ENCODE measurements at places on chromosomes 2 and 18. TPM values are rescaled to one million over a fixed set of nuclear protein-coding genes. Genes with fewer than 3 reads are reported as not detected.

Gene DSEL
- not detected for total RNA-seq

DNA sequence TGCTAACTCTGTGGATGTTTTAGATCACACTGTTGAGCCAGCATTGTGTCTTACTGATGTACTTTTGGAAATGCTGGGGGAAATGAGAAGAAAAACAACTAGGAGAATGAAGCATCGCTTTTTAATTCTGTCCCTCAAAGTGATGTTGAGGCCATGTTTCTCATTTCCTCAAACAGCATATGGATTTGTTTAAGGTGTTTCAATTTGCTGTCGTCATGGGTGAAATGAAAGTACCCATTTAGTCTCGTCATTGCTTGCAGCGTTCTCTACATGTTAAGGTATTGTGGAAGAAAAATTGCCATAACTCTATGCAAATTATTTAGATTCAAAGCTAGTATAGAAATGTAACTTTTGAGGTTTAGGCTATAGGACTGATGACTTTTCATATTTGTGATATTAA lies 151.3 kb downstream of the KCTD1 start:
- DNase-seq: no peak

DNA sequence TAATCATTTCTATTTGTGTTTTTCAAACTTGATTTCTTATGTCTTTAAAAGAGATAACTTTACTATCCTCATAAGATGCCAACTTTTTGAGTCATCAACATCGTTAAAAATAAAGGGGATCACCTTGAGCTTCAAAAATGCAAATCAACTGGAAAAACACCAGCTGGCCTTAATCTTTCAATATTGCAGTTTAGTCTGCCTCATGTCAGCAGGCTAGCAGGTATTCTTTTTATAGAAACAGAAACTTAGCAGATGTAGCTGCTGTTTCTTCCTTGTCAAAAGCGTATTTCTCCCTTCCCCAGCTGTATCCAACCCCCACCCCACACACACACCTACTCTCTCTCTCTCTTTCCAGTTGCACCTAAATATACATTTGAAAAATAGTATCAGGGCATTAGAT lies 154.1 kb upstream of the ZNF804A start:
- DNase-seq: no peak

Gene KIAA2012
- not detected for total RNA-seq

Gene SPDYA
- 1.8 TPM for total RNA-seq

DNA sequence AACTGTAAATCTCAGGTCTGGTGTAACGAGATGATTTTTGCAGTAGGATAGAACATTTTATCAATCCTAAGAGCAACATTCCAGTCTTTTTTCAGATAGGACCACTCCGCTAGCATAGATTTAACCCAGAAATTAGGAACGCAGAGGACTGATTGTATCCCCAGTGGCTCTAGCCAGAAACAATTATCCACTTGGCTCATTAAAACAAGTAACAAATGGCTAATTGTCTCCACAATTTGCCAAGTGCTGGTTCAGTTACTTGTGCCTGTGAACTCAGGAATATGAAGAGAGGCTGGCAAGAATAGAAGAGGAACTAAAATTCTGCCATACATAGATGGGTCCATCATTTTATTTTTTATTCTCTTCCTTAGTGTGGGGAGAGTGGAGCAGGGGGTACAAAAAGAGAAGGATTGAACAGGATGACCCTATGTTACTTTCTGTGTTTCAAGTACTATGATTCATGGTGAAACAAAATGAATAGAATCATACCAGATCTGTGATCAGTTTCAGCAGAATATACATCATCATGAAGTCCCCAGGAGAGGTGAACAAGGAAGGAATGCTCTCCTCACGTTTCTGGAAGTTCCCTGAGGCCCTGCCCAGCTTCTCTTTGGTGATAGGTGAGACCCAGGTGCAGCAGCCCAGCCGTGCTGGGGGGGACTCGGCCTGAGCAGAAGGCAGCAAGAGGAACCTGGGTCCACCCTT lies 121.6 kb downstream of the ARL4C start:
- no peak for DNase-seq

DNA sequence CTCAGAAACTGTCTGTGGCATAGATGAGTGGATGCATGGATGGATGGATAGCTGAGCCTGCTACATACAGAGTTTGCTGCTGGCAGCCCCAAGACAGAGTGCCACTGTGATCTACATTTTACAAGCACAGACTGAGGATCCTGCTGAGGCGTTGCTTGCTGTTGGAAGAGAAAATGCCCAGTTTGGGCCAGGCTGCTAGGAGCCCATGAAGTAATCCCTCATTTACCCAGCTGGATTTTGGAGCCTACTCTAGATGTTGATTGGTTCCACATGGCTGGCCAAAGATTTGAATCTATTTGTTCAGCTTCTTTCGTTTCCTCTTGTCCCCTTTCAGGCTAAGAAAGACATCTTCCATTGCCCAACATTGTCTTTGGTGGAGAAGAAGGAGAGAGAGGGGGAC lies 261.3 kb downstream of the CLIP4 start:
- no peak for DNase-seq

Gene NRP2
- 3.0 TPM for total RNA-seq

- no peak for DNase-seq
Observed at GRCh38 chr18:58937887-58938267, 73.2 kb downstream of the ZNF532 start.

Gene ANKRD30BL
- total RNA-seq: not detected

Gene AP1S3
- total RNA-seq: 1.8 TPM

DNA sequence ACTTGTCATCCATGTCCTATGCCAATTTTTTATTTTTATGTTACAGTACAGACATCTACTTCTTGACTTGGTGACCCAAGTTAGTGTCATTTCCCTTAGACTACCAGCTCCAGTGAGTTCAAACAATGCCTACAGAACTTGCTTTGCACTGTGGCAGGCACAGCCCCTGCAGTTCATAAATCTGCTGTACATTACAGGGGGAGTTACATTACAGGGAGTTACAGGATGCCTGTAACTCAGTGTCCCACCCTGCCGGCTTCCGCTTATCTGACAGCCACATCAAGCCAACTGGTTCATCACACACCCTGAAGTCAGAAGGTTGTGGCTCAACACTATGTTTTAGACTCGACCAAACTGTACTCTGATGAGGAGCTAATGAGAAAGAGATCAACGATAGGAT lies 7.8 kb upstream of the NPAS2 start:
- DNase-seq: no peak

Gene MC5R
- total RNA-seq: not detected

Gene CHST10
- total RNA-seq: 7.3 TPM

GRCh38 chr2:37394796-37395555 lies 50.5 kb downstream of the QPCT start:
- DNase-seq: no peak

Gene SERPINB13
- total RNA-seq: not detected

DNA sequence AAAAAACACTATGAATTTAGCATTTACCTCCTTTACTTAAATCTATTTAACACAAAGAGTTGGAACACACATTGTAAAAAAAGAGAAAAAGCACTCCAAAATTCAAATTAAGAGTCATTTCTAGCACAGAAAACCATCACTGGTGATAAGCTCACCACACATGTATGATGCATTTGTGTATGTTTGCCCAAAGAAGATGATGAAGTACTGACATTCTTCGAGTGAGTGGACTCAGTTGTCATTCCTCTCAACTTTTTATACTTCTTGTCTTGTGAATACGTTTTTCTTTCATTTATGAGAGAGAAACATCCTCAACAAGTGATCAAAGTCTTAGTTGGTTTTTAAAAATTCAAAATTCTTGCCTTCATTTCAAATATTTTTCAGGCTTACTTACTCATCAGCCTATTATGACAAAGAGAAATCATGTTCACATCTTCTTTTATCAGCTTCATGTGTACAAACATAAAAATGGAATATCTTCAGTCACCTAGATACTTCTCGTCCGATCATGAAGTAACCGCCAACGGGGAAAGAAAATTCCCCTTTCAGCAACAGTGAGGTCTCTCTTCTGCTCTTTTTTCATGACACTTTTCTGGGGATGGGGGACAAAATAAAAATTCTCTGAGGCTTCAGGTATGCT lies 1.5 kb downstream of the DSEL start:
- DNase-seq: no peak

Gene CLIP4
- total RNA-seq: 27.7 TPM

DNA sequence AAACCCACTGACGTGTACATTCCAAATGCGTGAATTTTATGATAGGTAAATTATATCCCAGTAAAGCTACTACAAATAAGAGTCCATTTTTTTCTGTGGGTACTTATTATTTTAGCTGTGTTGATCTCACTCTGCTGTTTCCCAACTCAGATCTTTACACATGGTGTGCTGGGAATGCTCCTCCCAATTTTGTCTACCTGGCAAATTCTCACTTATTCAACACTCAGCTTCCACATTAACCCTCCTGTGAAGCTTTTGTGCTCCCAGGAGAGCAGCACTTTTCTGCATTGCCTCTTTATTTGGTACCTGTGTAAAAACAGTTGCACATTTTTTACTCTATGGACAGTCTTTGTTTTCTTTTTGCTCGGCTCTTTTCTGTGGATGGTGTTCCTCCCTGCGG lies 38.6 kb upstream of the ATP5MC3 start:
- DNase-seq: no peak

DNA sequence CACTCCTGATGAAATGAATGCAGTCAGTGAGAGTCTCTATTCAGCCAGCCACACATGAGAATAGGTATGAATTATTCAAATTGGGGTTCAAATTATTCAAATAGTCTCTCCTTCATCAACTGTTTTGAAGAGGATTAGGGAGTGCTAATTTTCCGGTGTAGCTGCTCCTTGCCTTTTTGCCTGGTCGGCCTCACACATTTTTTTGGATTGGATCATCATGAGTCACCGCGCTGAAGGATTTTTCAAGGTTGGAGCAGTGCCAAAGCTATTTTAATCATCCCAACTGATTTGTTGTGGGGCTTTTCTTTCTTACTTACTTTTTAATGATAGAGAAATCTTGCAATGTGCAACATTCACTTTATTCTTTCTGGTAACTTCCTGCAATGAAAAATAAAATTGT lies 2.4 kb upstream of the DTNA start:
- DNase-seq: no peak

- peak; percentile 66 for DNase-seq
Observed at GRCh38 chr2:55718165-55719008, 24.7 kb upstream of the PNPT1 start.

- DNase-seq: no peak
Observed at GRCh38 chr18:49717617-49718016, 95.7 kb downstream of the ACAA2 start.

Gene CYP26B1
- not detected for total RNA-seq

GRCh38 chr2:177396703-177397460 lies 4.3 kb downstream of the AGPS start:
- no peak for DNase-seq

DNA sequence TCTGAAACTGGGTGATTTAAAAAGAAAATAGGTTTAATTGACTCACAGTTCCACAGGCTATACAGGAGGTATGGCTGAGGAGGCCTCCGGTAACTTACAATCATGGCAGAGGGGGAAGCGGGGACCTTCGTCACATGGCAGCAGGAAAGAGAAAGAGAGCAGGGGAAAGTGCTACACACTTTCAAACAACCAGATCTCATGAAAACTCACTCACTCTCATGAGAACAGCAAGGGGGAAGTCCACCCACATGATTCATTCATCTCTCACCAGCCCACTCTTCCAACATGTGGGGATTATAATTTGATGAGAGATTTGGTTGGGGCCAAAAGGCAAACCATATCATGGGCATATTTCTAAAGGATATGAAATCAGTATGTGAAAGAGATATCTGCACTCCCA lies 12.0 kb upstream of the ARHGAP15 start:
- no peak for DNase-seq

- no peak for DNase-seq
Observed at GRCh38 chr2:226873051-226873620, 37.3 kb downstream of the RHBDD1 start.

DNA sequence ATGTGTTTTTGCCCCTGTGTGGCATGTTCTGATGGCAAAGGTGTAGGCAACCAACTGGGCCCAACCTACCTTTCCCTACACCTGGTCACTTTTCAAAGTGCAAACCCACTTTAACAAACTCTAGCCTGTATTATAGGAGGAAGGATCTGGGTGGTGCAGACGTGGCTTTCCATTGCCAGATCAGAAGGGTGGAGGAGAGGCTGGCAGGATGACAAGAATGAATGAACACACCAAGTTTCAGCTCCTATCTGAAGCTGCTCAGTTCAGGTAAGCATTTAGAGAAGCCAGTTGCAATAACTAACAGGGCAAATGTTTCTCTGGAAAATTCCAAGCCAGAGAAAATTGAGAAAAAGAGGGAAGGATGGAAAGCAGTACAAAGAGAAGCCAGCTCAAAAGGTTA lies 707 bp upstream of the SERPINB7 start:
- no peak for DNase-seq

DNA sequence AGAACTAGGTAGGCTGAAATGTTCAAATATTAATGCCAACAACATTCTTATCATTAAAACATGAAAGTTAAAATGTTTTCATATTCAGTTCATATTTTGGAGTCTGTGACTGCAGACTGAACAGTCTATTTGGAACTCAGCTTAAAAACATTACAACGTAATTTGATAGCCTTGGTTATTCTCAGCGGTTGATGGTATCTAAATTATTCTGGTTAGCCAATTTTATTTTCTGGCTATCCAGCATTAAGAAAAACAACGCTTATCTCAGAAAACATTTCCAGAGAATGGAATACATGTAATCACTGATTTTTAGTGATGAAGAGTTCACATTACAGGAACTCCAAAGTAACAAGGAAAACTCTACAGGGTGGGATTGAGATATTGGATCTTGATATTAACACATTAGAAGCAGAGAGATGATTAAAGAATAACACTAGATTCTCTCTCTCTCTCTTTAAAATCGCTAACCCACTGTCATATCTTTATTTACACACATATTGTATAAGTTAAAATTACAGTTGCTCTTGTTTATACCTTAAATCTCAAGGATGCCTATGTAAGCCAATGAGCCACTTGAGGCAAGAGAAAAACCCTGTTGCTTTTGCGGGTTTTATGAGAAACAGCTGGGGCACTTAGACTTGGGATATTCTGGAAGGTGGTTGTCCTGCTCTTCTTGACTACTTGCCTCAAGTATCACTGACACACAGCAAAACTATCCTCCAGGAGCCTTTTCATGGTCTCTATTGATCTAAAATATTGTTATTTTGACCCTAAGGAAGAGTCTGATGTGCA lies 84.9 kb downstream of the ICOS start:
- no peak for DNase-seq

DNA sequence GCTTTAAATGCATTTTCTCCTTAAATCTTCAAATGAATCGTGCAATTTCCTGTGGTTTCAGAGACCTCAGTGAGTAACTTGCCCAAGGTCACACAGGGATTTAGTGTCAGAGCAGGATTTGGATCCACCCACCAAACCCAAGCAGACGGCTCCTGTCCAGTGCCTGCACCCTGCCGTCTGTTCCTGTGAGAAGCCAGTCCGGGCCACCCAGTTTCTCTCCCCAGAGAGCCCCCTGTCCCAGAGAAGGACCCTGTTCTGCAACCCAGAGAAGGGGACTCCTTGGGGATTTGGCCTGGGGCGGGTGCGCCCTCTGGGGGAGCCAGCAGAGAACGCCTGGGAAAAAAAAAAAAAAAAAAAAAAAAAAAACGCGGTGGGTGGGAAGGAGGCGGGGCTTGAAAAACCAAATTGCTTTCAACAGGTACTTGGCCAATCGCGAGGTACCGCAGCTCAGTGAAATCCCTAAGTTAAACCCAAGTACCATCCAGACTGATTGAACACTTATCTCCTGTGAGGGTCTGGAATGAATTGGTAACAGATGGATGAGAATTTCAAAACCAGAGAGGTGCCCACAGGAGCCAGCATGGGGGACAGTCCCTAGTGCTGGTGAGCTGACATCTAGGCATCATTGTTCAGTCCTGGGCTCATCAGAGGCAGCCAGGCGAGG lies 30.9 kb upstream of the REEP1 start:
- no peak for DNase-seq

Gene ILKAP
- 64.8 TPM for total RNA-seq

Gene CCDC88A
- 18.9 TPM for total RNA-seq

GRCh38 chr2:8267048-8267447 lies 414.8 kb upstream of the ID2 start:
- no peak for DNase-seq

Gene RAD51AP2
- not detected for total RNA-seq

All from activated naive CD4-positive, alpha-beta T cell treated with anti-CD3 and anti-CD28 coated beads, Interleukin-2, amount 50 U/mL, for 72 hours (primary cell).